ENCODE measurements at places on chromosomes 1 and 21.

DNA sequence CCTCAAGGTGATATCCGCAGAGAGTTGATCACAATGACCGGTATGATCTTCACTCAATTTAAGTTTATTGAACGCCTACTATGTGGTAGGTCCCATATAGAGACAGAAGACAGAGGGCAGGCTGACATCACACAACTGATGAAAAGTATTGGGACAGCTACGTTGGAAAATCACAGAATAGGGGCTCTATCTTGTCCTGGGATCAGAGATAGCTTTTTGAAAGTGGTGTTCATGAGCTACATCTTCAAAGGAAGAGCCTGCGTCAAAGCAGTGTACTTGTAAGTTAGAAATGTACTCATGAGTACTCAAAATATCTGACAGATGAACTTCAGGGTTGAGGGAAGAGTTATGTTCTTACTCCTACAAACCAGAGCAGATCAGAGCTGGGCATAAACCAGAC, 54.4 kb downstream of the GADD45A start:
- DNase-seq: no peak

DNA sequence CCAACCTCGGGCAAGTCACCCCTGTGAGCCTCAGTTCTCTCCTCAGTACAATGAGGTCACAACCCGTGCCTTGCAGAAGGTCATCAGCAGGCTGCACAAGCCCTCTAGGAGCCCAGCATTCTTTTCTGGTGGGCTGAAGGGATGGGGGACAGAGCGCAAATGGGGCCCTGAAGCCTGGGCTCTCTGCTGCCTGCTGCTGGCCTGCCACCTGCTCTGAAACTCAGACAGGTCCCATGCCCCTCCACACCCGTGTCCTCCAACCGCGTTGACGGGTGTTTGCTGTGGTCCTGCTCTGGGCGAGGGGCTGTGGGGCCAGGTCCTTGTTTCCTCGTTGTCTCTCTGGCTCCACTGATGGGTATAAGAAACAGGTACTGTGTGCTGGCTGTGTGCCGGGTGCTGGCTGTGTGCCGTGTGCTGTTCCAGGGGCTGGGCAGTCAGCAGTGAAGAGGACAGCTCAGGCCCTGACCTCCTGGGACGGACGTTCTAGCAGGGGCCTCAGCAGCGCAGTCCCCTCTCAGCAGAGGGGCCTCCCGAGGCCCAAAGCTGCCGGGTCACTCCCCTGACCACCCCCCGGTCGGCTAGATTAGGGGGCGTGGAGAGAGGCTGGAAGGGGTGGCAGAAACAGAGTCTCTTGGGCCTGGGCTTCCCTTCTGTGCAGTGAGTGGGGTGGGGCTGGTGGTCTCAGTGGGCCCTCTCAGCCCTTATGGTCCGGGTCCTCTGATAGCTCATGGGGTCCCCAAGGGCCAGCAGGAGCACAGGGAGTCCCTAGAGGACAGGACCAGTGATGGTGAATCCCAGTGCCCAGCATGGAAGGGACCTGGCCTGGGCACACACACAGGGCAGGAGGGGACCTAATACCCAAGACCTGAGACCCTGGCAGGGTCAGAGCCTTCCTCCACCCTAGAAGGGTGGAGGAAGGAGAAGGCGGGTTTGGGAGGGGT, 42.1 kb downstream of the DMRTB1 start:
- no peak for DNase-seq

- no peak for DNase-seq
These were observed 76.5 kb downstream of the SCCPDH start for GRCh38 chr1:246800756-246801155.

- no peak for DNase-seq
These were observed 571.8 kb upstream of the ADGRL2 start for GRCh38 chr1:81228926-81229325.

GRCh38 chr1:62625415-62625814, 28.1 kb downstream of the ANGPTL3 start:
- DNase-seq: no peak

- no peak for DNase-seq
These were observed 64.7 kb upstream of the GJA8 start for GRCh38 chr1:147837964-147838292.

DNA sequence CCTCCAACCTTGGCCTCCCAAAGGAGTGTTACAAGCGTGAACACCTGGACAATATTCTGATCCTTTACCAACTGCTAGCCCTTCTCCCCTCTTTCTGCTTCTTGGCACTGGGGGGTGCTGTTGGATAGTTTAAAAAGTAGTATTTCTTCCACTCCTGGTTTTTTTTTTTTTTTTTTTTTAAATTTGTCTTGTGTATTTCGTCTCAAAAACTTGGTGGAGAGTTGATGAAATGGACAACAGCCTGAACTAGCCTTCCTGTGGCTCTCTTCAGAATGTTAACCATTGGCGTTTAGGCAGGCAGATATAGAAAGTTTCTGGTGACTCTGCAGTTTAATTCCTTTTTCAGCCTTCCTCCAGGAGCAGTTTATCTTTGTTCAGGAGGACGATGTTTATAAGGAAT, 69.7 kb upstream of the USP24 start:
- no peak for DNase-seq

GRCh38 chr21:46294647-46295176, 8.6 kb downstream of the YBEY start:
- no peak for DNase-seq

DNA sequence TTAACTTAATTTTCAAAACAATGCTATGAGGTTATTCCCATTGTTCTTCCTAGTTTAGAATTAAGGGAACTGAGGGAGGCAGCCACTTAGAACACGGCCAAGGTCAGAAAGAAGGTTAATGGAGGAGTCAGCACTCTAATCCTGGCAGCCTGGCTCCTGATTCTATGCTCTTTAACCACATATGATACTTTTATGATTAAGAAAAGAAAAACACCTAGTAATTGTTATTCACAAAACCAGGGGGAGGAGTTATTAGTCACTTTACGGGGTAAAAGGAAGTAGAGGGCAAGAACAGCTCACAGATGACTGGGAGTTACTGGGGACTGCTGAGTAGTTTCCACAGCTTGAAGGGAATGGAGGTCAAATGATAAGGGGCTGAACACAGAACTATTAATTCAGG, 38.6 kb downstream of the GADD45A start:
- DNase-seq: no peak

DNA sequence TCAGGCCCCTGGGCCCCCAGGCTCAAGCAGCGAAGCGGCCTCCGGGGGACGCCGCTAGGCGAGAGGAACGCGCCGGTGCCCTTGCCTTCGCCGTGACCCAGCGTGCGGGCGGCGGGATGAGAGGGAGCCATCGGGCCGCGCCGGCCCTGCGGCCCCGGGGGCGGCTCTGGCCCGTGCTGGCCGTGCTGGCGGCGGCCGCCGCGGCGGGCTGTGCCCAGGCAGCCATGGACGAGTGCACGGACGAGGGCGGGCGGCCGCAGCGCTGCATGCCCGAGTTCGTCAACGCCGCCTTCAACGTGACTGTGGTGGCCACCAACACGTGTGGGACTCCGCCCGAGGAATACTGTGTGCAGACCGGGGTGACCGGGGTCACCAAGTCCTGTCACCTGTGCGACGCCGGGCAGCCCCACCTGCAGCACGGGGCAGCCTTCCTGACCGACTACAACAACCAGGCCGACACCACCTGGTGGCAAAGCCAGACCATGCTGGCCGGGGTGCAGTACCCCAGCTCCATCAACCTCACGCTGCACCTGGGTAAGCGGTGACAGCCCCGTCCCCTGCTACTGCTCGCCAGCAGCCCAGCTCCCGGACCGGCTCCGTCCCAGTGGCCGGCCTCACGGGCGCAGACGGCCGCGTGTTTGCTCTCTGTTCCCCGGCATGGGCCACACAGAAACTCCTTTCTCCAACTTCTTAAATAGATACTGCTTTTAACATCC, 539 bp downstream of the LAMC1 start:
- no peak for DNase-seq

GRCh38 chr1:183970516-183971300, 66.8 kb downstream of the COLGALT2 start:
- no peak for DNase-seq

- peak; percentile 23 for DNase-seq
These were observed 9.8 kb upstream of the CELSR2 start for GRCh38 chr1:109239409-109240068.

- DNase-seq: no peak
These were observed 2.4 kb downstream of the RAP1GAP start for GRCh38 chr1:21666576-21667320.

GRCh38 chr1:41977326-41977725, 58.6 kb upstream of the HIVEP3 start:
- DNase-seq: no peak

GRCh38 chr1:43639976-43640794, 9.8 kb upstream of the KDM4A start:
- no peak for DNase-seq

DNA sequence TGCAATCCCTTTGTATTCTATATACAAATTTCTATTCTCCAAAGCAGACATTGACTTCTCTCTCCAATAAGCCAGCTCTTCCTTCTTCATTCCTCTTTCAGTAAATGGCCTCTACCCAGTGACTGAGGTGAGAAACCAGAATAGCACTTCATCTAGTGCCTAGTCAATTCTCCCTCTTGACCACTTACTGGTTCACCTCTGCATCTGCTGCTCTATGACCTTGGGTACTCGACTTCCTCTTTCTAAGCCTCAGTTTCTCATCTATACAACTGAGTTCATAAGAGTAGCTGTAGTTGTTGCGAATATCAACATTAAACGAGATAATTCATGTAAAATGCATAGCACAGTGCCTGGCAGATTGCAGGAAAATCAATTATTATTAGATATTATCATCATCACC, 12.4 kb downstream of the LYST start:
- DNase-seq: no peak

DNA sequence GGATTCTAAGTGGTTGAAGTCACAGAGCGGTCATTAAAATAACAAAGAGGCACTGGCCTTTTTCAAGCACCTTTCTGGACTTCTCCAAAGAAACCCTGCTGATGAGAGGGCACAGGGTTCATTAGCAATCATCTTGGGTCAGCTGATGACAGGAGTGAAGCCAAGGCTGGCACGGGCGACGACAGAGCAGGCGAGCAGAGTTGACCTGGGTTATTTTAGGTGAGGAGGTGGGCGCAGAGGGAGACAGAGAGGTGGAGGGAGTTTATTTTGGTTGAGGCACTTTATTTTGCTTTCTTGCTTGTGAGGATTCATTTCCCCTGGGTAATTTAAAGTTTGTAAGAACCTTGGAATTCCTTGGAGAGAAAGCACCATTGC, 57.9 kb downstream of the OLIG1 start:
- no peak for DNase-seq

GRCh38 chr21:17576080-17576835, 36.4 kb downstream of the BTG3 start:
- no peak for DNase-seq

DNA sequence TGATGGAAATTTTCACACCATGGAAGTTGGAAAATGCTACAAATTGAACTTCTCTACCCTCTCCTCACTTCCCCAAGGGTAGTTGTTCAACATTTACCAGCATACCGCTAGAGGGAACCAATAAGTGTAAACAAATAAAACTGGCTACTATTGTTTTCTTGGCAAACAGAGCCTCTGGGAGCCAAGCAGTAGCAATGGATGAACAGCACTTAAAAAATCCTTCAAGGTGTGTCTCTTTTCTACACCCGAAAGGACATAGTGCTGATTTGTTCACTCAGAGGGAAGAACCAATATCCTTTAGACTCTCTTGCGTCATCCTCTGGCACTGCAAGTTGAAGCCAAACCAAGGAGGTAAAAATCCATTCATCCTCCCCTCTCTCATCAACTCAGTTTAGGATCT, 161.5 kb downstream of the TBX15 start:
- no peak for DNase-seq

- no peak for DNase-seq
These were observed 52.4 kb downstream of the SMYD3 start for GRCh38 chr1:246454655-246455054.

DNA sequence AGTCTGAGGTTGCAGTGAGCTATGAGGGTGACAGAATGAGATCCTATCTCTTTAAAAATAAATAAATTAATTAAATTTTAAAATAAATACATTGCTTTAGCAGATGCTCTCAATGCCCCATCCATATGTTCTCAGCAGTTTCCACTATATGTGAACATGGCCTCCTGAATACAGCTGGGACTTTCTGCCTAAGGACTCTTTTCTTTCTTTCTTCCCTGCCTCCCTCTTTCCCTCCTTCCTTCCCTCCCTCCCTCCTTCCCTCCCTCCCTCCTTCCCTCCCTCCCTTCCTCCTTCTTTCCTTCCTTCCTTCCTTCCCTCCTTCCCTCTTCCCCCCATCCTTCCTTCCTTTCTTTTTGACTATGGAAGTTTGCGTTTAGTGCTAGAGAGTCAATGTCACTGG, 10.2 kb upstream of the GRIK1 start:
- no peak for DNase-seq

DNA sequence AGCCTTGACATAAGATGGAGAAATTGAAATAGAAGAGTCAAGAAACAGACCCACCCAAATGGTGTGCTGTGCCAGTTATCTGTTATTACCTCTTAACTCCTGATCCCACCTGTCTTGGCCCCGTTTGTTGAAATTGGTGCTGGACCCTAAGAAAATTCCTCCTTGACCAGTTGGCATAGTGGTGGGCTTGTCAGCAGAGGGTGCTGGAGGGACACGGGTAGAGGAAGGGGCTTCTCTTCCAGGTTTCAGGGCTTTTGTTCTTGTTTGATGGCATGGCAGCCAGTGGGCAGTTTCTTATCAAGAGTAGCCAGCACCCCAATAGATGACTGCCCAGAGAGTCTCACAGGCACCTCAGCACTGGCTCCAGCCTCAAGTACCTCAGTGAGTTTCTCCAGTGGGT, 51.6 kb downstream of the PCBP3 start:
- DNase-seq: no peak
